ENCODE measurements at places on chromosomes 11 and 22.

- no peak for DNase-seq
These were observed 163.8 kb downstream of the CWF19L2 start for GRCh38 chr11:107293677-107294344.

DNA sequence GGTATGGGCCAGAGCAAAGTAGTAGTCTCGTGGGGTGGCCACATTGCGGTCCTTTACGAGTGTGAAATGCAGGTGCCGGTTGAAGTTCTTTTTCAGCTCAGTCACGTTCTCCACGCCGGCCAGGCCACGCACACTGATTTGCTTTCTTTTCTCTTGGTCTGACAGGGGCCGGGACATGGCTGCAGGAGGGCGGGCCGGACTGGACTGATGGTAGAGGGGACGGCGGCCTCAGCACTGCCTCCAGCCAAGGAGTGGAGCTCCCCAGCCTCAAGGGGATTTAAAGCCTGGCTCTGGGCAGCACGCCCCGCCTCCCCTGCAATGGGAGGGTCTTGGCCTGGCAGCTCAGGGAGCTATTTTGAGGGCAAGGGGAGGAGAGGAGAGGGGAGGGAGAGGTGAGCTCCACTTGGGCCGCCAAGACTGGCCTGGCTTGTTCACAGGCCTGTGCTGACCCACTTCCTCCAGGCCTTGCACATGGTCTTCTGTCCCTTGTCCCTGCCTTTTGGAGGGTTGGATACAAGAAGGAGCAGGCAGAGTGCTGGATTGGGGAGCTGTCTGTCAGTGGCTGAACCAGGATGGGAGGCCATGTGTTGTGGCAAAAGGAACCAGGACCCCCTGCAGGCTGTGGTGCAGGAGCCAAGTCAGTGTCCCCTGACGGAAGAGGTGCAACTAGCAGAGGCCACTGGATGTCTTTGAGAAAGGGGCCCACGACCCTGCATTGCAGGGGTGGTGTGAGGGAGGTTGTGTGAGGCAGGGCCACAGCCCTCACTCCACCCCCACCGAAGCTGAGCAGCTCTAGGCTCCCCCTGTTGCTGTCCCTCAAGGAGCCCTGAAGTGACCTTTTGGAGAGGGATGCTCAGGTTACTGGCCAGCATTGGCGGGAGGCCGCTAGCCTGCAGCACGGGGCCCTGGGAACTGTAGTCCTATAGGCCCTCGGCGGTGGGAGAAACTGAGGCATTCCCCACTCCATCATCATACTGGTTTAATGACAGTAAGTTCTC lies at the start of gene PYGM:
Gene PYGM (minus strand): TSS at position 253 of the 998 bp plus-strand sequence. CDS start 76 bp downstream, at position 177.
- DNase-seq, result no peak

- DNase-seq, result no peak
These were observed 51.9 kb upstream of the PICALM start for GRCh38 chr11:86120807-86121206.

GRCh38 chr22:29998627-29999384 lies 81.5 kb upstream of the HORMAD2 start:
- DNase-seq, result no peak

DNA sequence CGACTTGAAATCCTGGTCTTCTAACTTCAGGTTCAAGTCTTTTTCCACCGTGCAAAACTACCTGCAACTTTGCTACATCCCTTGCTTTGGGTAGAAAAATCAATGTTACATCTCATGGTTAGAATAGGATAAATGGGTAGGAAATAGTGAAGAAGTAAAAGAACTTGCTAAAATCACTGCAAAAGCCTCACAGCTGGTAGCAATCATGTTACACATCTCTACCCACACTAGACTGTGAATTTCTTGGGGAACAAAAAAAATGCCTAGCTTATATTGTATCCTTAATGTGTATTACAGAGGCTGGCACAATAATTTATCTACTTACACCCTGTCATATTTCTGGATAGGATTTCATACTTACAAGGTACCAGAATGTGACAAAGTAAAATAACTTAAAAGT lies 133.8 kb downstream of the FAM181B start:
- DNase-seq, result no peak

GRCh38 chr11:24234822-24235508 lies 261.9 kb upstream of the LUZP2 start:
- DNase-seq, result no peak

DNA sequence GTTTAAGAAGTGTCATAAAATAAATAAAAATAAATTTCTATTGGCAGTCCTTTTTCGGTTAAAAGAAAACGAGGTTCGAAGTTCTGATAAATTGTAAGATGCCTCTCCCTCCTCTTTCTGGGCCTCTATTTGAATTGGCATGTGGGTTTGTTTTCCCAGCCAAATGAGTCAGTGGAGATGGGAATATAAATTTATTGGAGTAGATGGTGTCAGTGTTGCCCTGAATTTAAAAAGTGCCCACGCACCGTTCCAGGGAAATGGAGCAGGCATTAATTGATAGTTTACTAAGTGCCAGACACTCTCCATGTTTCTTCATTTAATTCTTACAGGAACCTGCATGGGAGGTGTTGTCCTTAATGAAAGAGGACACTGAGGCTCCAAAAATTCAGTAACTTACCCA lies 119.2 kb downstream of the FEZ1 start:
- DNase-seq, result no peak

- DNase-seq, result no peak
These were observed 5.9 kb upstream of the IL10RA start for GRCh38 chr11:117980280-117980679.

DNA sequence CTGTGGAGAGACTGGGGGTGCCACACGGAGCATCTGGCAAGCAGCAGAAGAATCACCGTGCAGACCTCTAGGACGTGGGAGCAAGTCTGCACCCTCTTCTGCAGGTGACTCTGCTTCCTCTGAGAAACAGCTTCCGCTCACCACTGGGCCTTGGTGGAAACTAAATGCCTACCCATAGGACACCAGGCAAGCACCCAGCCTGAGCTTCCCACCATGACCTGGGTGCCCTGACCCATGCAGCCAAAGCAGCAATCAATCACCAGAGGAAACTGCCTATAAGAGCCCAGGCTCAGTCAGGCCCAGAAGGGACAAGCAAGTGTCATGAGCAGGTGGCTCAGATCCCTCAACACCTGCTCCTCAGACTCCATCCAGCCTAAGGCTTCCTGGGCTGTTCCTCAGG lies 63.4 kb downstream of the IGLL5 start:
- no peak for DNase-seq

DNA sequence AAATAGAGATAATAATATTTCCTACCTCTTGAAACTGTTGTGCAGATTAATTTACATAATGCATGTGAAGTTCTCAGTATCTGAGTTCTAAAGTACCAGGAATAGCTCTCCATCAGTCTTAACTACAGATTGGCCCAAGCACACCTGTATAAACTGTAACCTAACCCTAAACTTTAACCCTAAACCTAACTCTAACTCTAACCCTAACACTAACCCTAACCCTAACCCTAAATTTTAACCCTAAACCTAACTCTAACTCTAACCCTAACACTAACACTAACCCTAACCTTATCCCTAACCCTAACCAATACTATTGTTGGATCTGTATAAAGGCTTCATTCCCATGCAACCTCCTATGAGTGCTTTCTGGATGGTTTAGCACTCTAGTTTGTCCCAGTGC lies 1445.9 kb upstream of the TENM4 start:
- DNase-seq, result no peak

Data from stimulated activated naive CD4-positive, alpha-beta T cell treated with Interleukin-2 at 50 U/mL for 16 hours (primary cell).